MV-4-11 (cell line): ENCODE measurements at places on chromosomes 3 and 15.

- no peak for DNase-seq
Observed at GRCh38 chr3:17798000-17798399, 55.6 kb upstream of the TBC1D5 start.

- DNase-seq = no peak
Observed at GRCh38 chr3:31546162-31546561, 13.4 kb downstream of the STT3B start.

DNA sequence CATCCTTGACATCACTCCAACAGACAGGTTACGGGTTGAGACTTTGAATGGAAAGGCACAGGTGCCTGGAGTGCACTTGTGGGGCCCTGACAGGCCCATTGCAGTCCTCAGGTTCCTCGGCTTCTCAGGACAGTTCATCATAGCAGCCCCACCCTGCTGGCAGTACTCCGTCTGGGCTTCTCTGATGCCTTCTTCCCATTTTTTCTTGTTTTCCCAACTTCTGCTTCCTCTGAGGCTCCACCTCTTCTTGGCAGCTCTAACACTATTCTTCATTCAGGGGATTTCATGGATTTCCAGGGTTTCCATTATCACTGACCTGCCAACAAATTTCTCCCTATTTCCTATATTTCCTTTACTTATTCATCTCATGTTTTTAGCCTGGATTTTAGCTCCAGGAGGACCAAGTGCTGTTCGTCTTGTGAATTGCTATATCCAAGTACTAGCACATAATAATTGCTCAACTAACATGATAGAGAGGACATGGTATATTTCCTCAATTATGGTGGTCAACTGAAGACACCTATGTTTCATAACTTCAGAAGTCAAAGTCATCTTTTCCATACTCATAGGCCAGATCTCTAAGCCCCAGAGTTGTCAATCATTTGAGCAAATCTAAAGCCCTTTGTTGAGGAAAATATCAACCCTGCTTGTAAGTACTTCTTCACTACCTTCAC is 16.2 kb downstream of the NCEH1 start:
- DNase-seq = no peak

- peak; percentile 94 for DNase-seq
Observed at GRCh38 chr3:144028798-144029411, 57.3 kb downstream of the DIPK2A start.

DNA sequence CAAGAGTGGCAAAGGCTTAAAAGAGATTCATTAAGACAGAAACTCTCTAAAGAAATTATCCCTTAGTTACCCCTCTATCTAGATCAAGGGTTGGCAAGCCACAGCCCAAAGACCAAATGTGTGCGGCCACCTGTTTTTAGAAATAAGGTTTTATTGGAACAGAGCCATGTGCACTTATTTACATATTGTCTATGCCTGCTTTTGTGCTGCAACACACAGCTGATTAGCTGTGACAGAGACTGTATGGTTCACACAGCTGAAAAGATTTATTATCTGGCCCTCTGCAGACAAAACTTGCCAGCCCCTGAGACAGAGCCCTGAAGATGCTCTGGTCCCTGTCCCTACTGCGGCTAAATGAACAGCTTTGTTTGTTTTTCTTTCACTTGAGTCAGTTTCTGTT is 88.1 kb downstream of the ADAMTS9 start:
- DNase-seq = no peak

DNA sequence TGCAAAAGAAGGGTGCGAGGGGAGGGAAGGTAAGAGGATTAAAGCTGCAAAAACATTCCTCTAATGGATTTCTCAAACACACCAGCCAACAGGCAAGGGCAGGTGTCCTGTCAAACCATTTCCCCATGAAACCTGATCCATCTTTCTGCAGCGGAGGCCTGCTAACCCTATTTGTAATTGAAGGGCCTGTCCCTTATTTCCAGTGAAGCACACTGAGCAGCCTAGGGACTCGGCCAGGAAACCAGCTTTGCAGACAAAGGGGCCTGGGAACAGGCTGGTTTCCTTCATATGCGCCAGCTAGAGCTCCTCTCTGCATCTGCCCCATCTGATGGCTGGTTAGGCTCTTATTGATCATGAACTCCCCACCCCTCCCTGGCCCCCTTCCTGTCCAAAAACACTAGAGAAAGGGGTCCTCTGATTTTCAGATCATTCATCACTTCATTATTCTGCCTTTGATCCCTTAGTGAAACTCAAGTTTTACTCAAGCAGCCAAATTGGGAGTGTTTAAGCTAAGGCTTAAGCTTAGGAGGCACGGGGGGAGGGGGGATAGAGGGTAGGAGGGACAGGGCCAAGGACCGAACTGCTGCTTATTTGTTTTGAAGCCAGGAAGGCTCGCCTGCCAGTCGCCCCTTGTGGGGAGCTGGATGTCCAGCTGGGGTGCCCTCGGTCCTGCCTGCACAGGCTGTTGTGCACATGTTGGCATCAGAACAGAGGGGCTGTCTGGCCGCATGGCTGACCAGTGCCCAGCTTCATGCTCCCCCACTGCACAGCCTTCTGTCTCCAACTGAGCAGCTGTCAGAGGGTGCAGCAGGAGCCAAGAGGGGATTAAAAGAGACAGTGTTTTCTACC is 53.1 kb downstream of the BOC start:
- DNase-seq = no peak

DNA sequence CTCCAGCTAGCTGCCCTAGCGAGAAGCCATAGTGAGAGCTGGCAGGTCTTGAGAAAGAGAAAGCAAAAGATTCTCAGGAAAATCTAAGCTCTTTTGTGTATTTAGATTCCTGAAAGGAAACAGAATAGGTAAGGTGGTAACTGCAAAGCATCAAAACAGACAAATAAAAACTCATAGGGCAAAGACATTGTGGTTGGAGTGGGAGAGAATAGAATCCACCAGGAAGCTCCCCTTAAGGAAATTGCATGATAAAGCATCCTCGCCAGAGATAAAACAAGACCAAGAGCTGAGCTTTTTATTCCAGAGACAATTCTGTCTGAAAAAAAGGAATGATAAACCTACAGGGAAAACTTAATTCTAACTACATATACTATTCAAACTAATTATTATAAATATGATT is 232.6 kb downstream of the SI start:
- no peak for DNase-seq

DNA sequence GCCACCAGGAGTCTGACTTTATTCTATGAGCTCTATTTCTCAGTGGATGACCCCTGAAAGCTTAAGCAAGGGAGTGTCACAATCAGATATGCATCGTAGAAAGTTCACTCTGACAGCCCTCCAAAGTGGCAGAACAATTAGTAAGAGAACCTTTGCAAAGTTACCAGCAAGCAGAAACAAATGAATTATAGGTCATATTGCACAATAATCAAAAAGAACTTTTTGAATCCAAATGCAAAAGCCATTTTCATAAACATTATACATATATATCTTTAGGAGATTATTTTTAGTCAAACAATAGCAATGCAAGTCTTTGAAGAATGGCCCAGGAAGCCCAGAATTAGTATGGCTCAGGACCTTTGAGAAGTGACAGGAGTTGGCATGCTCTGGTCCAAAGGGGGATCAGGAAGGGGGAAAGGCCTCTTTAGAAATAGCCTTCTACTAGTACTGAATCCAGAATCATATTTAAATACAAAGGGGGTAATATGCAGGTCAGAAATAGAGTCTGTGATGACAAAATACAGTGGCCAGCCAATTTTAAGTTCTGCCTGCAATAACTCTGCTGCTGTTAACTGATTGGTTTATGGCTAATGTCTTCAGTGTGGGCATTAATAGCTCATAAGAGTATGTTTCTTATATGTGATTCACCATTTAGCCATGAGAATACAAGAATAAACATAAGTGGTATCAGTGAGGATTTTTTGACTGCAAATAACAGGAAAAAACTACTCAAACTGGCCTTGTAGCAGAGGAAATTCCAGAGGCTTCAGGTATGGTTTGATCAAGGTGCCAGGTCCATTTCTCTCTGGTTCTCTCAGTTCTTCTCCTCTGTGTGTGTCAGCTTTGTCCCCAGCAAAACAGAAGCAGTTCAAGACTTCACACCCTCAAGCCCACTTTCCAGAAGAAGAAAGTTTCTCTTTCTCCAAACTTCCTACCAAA is 17.0 kb upstream of the ITGB5 start:
- DNase-seq = no peak

DNA sequence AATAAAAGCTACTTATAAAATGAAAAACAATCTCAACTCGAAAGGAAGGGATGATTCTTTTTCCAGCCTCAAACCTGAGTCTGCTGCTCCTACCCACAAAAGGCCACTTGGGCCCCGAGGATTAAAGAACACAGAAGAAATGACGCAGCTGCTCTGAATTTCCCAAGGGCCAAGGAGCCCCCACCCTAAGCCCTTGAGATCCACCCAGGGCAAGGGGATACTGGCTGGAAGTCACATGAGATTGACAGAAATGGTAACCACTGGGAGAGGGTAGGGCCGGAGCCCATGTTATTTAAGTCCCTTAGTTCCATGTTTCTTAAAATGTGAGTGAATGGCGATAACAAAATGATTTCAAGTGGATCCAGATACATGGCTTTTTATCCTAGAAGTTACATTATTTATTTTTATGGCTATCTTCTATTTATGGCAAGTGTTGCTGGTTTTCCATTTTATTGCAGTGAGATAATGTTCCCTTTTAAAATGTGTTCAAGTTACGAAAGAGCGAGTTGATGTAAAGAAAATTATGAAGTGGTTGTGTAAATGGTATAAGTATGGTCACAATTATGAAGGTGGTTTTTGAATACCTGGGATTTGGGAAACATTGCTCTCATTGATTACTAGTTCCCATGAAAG is 16.8 kb downstream of the IGDCC4 start:
- no peak for DNase-seq

GRCh38 chr3:124701687-124702086 is 28.6 kb upstream of the UMPS start:
- no peak for DNase-seq

DNA sequence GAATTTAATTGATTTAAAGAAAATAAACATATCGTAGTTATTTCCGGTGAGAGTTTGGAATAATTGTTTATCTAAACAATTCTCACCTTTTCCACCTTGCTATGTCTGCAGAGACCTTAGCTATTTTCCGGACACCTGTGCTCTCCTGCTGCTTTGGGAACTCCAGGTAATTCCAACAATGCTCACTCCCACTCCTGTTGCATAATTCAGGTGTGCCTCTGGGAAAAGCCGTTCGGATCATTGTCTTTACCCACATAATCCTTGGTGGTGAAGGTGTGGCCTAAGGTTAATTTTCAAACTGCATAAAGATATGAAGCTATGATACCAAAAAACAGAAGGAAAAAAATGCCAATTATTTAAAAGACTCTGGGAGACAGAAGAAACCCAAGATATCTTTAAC is 59.4 kb downstream of the LDHAL6B start:
- no peak for DNase-seq

GRCh38 chr15:56737791-56738190 is 4.5 kb upstream of the ZNF280D start:
- no peak for DNase-seq

DNA sequence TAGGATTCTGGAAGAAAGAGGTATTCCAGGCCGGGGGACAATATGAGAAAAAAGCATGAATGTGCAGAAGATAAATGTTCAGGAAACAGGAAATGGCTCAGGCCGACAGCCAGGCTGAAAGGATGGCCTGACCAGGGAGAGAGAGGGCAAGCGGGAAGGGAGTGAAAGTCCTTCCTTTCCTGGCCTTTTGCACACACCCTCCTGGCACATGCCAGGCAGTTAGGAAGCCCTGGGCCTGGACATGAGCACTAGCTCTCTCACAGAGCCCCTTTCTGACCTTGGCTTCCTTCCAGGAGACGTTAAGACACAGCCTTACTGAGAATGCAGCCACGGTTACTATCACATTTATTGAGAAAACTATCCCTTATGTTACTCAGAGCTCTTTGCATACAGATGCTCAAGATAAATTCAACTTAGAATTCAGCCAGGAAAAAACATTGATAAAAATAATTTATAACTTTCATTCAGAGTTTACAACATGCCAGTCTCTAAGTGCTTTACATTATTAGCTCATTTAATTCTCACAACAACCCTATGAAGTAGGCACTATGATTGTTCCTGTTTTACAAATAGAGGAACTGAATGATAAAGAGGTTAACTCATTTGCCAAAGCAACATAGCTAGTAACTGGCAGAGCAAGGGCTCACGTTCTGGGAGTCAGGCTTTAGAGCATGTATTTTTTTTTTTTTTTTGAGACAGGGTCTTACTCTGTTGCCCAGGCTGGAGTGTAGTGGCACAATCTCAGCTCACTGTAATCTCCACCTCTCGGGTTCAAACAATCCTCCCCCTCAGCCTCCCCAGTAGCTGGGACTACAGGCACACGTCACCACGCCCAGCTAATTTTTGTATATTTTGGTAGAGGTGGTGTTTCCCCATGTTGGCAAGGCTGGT is 39.4 kb upstream of the SMAD3 start:
- DNase-seq = peak; percentile 63

DNA sequence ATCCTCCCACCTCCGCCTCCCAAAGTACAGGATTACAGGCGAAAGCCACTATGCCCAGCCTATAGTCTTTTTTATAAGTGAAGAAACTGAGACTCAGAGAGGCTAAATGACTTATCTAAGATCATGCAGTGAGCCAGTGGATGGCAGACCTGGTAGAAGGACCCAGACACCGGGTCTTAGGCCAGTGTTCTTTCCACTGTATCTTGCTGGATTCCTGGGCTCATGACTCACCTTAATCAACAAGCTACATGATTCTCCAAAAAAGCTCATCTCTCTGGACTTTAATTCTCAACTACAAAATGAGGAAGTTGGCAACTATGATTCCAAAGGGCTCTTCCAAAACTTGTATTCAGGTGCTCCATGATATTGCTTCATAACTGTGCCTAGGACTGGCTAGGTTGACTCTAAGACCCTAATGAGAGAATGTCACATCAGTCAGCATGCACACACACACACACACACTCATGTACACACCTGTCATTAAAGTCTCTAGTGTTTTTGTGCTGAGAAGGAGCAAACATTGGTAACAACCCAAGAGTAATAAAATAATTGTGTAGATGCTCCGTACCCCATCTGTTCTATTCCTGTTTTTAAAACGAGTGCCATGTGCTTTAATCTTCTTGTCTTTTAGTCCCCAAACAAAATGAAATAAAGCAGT is 89.7 kb upstream of the SLC4A7 start:
- DNase-seq = peak; percentile 25

DNA sequence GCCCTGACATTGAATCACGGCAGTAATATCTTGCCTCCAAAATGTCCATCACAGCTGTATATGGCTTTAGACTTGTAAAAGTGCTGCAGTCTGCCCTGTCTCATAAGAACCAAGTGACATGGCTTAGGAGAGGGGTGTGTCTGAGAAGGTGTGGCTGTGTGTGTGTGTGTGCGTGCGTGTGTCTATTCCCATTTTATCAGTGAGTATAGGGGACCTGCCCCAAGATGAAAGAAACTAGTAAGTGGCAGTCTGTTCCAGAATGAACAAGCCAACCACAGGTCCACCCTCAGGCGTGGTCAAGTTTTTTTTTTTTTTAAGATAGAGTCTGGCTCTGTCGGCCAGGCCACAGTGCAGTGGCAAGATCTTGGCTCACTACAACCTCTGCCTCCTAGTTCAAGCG is 5.6 kb upstream of the RHOV start:
- DNase-seq = no peak

DNA sequence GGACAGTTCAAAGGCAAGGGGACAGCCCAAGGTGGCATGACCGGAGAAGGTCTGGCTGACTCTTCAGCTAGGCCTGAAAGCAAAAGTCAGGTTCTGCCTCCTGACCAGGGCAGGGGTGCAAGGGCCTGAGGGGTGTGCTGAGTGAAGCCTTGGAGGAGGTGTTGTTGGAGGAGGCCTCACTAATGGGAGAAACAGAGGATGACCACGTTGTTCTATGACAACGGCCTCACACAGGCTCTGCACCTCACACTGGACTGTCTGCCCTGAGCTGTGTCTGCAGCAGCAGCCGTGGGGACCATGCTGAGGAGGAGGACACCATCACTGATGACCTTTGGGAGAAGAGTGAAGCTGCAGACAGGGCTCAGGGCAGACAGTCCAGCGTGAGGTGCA is 116.9 kb upstream of the ABHD17C start:
- DNase-seq = no peak
